ENCODE measurements at places on chromosomes 11 and 22.

GRCh38 chr11:108614086-108614485 lies 20.5 kb upstream of the EXPH5 start:
- DNase-seq = no peak

DNA sequence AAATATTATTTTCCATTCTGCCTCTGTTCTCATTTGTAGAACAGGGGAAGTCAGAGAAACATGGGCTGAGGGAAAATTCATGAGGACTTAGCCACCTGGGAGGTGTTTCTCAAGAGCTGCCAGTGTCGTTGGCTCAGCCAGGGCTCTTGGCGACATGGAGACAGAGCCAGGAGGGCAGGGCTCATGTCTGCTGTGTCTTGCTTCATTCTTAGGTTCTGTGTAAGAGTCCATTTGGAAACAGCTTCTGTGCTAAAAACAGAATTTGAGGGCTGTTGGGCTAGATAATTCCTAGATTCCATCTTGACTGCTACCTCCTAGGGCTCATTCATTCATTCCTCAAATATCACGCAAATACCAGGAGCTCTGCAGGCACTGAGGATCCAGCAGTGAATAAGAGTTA lies 15.1 kb upstream of the MRGPRX2 start:
- DNase-seq = no peak

DNA sequence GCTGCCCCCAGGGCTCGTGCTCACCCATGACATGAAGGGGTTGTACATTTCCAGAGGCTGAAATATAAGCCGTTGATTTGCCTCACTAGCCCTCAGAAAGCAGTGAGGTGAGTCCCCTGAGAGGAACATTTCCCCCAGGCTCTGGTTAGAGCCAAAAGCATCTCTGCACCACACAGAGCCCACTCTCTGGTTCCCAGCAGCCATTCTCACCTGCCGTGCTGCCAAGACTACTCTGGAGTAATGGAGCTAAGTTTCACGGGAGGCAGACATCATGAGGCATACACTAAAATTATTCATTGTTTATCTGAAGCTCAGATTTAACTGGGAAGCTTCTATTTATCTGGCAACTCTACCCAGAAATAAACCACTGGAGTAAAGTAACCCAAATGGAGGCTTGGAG lies 40.8 kb downstream of the CACNA1I start:
- no peak for DNase-seq

DNA sequence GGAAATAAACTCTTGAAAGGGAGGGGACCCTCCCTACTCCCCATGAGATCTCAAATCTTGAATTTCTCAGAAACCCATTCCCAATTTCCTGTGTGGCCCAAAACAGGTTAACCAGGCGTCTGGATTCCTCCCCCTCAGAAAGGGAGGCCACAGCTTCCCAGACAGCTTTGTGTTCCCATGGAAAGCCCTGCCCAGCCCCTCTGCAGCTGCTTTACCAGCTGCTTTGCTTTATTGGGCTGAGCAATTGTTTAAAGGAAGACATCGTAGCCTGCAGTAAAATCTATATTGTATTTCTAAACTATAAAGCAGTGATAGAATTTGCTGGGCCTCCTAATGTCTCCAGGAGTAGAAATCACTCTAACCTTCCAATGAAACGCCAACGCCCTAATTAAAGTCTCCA lies 97.4 kb downstream of the CHST1 start:
- DNase-seq = no peak

GRCh38 chr22:45922256-45922655 lies 54.7 kb downstream of the WNT7B start:
- no peak for DNase-seq

- no peak for DNase-seq
Observed at GRCh38 chr11:89437317-89437716, 53.9 kb downstream of the NOX4 start.

DNA sequence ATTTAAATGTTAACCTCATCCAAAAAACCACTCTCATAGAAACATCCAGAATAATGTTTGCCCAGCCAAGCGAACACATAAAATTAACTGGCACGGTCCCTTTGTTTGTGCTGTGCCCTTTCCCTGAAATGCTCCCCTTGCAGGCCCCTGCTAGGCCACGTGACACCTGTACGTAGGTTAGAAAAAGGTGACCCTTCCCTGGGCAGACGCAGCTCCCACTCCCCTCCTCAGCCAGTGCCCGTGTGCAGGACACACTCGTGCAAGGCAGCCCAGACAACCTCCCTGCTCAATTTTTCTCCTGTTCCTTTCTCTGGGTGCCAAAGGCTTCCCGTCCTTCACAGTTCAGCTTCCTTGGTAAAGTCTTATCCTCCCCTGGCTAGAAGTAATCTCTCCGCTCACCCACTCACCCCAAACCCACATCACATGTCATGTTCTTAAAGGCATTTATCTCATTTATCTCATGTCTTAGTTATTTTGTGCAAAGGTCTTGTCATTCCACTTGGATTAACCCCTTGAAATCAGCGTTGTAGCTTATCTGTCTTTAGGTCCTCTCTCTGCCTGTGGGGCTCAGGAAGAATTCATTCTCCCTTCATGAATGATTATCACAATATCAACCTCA lies 20.7 kb downstream of the FAM83F start:
- DNase-seq = no peak

DNA sequence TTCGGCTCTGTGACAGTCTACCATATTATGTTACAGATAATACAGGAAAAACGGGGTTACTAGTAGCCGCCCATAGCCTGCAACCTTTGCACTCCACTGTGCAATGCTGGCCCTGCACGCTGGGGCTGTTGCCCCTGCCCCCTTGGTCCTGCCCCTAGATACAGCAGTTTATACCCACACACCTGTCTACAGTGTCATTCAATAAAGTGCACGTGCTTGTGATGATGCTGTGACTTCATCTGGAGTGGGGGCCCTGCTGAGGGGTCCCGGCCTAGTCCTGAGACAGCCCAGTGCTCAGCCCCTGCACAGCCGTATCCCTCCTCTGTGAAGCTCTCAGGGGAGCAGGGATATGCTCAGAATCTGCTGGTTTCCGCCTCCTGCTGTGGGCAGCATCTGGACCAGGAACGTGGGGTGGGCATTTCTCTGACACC lies 1.2 kb downstream of the IFITM1 start:
- no peak for DNase-seq

DNA sequence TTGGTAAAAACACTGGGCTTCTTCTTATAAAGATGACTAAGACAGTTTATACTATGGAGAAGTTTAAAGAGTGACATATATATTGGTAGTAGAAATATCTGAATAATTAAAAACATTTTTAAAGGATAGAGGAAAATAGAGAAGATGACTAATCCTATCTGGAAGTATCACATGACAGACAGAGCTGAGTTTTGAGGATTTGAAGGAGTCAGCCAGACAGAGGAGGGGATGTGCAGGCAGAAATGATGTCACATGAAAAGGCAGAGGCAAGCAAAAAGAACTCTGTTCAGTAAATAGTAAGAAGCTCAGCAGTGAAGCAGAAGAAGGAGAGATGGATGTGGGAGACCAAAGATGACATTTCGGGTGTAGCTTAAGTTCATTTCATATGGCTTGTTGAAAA lies 1.6 kb downstream of the OR10A2 start:
- no peak for DNase-seq

DNA sequence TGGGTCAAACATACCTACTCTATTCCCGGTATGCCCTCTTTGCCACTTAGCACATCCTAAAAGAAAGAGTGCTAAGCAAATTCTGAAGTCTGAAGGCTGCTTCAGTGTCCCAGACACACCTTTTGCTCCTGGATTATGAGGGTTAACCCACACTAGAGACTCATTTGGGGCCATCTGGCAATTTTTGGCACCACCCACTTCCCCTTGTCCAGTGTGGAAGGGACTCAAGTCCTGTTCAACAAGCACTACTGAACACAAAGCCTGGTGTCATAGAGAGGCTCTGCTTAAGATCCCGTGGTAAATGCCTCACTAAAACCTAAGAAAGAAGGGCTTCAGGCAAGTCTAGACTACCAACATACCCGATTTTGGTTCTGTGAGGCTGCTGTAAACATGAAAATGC lies 85.8 kb downstream of the SERGEF start:
- no peak for DNase-seq

DNA sequence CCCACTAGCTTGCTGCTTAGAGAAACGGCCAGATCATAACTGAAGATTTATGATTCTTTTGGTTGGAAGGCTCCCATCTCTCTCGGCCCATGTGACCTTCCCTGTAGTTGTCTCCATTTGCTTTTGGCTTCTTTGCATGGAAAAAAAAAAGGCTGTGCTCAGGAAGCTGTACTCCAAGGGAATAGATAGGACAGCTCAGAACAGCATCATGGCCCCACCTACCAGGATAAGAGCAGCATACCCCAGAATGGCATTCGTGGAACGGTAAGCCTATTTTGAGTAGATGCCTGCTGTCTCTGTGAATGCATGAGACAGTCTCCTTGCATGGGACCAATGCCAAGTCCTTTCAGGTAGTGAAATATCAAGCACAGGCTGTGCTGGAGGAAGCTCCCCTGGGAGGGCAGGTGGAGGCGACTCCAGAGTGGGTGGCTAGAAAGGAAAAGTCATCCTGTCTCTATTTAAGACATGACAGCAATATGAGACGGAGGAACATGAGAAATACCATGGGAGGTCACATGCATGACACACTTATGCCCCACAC lies 94.1 kb upstream of the AMOTL1 start:
- no peak for DNase-seq

GRCh38 chr11:2277933-2278523 lies 7.6 kb upstream of the ASCL2 start:
- no peak for DNase-seq

DNA sequence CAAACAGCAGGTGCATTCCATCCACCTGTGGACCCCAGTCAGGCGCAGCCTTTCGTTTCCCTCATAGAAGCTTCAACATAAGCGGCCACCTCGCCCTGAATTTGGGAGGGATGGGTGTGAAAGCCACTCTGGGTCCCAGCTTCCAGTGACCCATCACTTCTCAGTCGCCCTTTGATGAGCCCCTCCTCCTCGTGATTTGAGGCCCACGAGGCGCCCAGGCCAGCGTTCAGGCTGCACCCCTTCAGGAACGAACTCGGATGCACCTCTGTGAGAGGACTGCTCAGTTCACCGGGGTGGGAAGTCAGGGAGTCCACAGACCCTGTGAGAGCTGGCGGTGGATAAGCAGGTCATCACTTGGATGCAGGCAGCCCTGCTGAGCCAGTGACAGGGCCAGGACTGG lies 1118.2 kb downstream of the BRD1 start:
- DNase-seq = no peak

DNA sequence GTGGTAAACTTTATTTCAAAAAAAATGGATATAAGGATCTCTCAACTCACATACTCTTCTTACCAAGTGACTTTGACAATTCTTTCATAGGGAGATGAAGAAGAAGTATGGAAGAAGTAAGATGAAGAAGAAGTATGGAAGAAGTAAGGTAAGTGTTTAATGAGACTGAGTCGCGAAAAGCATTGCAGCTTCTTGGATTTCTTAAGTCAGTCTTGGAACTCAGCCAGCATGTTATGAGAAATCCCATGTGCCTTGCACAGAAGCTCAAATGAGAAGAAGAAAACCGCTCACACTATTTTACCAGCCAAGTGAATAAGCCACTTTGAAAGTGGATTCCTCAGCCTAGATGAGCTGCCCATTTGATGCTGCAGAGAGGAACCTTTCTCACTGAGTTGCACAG lies 332.0 kb upstream of the CCDC179 start:
- no peak for DNase-seq

DNA sequence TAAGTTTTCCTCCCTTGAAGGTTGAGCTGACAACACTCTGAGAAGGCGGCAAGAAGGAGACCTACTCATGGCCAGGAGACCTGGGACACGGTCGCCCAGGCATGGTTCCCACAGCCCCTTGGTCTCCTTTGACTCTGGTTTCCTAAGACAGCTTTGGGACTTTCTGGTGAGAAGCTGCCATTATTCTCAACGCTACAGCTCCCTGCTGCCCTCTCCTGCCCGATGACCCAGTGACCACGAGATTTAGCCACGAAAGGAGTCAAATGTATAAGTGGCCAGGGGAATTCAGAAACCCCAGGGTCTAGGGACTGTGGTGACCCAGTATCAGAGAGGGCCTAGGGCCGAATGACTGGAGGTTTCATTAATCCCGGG lies 699 bp upstream of the SDF2L1 start:
- DNase-seq = peak; percentile 42

GRCh38 chr11:94910270-94910669 lies 63.1 kb downstream of the CWC15 start:
- no peak for DNase-seq

GRCh38 chr11:100740440-100740839 lies 53.4 kb downstream of the ARHGAP42 start:
- DNase-seq = no peak

GRCh38 chr11:61985869-61986268 lies 18.4 kb upstream of the FTH1 start:
- DNase-seq = no peak

DNA sequence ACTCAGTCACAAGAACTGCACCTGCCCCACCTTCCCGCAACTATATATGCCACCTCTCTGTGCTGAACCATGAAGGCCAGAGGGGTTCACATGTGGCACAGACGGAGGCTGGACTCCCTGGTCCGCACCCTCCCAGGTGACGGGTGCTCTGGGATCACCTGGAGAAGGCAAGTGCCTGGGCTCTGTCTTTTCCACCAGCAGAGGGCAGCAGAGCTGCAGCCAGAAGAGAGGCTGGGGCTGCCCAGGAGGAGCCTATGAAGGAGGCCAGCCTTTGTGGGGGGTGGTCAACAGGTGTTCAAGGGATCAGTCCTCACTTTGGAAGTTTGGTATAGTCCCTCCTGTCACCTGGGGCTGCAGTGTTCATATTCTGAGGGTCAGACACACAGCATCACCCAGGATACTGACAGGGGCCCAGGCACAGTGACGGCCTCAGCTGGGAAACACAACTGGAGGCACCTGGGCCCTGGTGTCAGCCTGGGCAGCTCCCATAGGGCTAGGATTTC lies 39.2 kb upstream of the IGLL5 start:
- DNase-seq = peak; percentile 57

DNA sequence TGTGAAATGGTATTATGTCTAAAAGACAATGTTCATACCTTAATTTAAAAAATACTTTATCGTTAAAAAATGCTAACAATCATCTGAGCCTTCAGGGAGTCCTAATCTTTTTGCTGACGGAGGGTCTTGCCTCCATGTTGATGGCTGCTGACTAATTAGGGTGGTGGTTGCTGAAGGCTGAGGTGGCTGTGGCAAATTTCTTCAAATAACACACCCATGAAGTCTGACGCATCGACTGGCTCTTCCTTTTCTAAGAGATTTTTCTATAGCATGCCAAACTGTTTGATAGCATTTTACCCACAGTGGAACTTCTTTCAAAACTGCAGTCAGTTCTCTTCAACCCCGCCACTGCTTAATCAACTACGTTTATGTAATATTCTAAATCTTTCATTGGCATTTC lies 33.6 kb downstream of the TCF20 start:
- no peak for DNase-seq

DNA sequence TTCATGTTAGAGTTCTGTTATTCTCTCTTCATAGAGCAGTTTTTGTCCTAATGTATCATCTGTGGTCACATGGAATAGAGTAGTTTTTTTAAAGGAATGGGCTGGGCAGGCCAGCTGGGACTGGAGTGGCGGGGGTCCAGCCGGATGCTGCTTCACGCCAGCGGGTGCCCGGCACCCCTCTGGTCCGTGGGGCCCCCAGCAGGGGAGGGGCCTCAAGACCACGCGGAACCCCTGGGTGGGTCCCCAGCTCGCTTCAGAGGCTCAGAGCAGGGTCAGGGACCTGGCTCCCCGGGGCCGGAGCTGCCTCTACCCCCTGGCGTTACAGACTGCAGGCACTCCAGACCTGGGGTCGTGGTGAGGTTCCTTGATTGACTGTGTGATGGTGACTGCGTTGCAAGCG lies 159.1 kb upstream of the HSD17B12 start:
- no peak for DNase-seq
